GM10248 (cell line): ENCODE measurements at places on chromosomes 7 and 10.

- DNase-seq: no peak
Observed at GRCh38 chr10:28677888-28678686, 766 bp downstream of the BAMBI start.

- DNase-seq: no peak
Observed at GRCh38 chr7:45691155-45691656, 117.0 kb downstream of the ADCY1 start.

GRCh38 chr7:146606628-146607027, 490.0 kb downstream of the CNTNAP2 start:
- DNase-seq: no peak

DNA sequence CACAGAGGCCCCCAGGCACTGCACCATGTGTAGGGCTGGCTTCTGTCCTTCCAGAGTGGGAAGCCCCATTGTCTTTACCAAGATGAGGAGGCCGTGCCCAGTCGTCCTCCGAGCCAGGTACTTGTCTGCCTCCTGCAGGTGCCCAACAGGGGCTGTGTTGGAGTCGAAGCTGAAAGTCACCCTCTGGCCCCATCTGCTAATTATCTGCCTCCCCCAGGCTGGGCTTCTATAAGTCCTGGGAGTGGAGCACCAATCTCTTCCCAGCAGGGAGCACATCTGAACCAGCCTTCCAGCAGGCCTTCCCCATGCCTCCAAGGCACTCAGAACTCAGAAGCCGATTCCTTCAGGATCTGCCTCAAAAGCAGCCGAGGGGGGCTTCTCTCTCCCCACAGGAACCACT, 11.6 kb upstream of the CHST15 start:
- DNase-seq: no peak

DNA sequence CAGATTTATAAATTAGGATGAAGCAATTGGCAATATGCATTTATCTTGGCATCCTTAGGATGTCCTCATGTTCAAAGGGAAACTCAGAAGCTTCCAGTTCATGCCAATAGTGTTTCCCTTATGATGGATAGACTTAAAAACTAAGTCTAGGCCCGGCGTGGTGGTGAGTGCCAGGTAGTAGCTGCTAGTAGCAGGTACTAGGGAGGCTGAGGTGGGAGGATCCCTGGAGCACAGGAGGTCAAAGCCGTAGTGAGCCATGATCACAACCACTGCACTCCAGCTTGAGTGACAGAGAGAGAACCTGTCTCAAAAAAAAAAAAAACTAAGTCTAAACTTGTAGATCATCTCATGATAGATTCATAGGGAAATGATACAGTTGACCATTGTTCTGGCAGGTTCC, 115.0 kb downstream of the DOCK1 start:
- no peak for DNase-seq

DNA sequence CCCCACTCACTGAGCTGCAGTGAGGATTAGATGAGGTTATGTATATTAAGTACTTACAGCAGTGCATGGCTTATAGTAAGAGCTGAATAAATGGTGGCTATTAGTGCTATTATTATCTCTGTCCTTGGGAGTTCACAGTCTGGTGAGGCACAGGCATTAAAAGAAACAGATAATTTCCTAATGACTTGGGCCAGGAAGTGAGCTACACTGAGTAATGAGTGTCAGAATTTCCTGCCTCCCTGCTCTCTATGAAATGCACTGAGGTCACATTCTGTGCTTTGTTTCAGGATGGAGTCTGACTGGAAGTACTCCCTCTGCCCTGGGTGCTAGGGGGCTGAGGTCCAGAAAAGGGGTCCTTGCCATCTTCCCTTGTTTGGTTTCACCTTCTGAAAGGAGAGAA, 48.7 kb upstream of the LOXL4 start:
- DNase-seq: no peak

- DNase-seq: peak; percentile 42
Observed at GRCh38 chr7:93890464-93891068, at the start of gene TFPI2. TSS of gene TFPI2 (minus strand) at chr7:93890753. CDS start at chr7:93890678, 75 bp downstream.

DNA sequence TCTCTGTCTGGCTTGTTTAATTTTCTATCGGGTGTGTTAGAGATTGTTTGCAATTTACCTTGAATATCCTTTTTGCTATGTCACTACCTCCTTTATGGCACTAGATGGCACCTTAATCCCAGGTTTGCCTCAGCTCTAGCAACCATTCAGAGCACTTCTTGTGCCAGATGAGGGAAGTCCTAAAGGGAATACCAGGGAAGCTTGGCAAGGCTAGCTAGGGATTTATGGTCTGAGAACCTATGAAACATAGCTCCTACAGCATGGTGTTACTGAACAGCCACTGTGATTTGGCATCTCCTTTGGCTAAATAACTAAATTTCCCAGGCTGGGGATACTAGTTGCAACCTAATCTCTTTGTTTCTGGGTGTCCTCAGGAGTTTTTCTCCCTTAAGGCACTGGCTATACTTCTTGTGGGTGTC, 69.0 kb upstream of the VOPP1 start:
- DNase-seq: peak; percentile 53

GRCh38 chr10:46285966-46286620, 704 bp upstream of the ANTXRL start:
- no peak for DNase-seq

GRCh38 chr7:8699875-8700624, 266.6 kb downstream of the NXPH1 start:
- DNase-seq: no peak

DNA sequence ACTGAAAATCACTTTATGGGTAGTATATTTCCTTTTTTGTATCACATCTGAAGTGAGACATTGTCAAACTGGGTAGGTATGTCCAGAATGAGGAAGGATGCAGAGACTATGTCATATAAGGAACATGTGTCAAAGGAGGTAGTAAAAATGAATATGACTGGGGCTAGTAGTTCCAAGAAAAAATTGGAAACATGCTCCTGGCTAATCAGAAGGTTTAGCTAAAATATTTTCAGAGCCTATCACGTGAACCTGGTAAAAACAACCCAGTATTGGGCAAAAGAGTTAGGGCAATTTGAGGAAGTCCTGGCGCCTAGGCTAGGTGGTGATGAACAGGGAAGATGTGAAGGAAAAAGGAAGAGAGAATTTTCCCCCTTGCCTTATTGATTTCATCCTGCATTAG, 26.4 kb downstream of the ENTPD1 start:
- DNase-seq: no peak

GRCh38 chr10:1630304-1630703, 107.0 kb downstream of the ADARB2 start:
- DNase-seq: no peak

DNA sequence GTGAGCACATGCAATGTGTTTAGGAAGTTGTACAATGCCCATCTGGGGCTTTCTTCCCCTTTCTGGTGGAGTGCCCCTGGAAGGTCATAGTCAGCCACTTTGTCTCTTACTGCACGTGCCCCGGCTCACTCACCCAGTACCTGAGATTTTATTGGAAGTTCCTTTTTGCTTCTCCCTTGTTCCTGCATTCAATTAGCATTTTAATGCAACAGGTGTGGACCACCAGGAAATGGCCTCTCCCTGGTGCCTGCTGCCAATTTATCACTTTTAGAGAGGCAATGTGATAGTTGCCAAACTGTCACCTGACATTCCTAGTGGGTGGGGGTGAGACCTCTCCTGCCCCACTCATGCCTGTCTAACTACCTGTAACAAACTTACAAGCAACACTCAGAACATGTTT, 293.4 kb upstream of the DKK1 start:
- DNase-seq: no peak

GRCh38 chr7:120838281-120838682, 19.7 kb downstream of the TSPAN12 start:
- no peak for DNase-seq

- DNase-seq: no peak
Observed at GRCh38 chr7:74404741-74405140, 49.0 kb upstream of the GTF2IRD1 start.

DNA sequence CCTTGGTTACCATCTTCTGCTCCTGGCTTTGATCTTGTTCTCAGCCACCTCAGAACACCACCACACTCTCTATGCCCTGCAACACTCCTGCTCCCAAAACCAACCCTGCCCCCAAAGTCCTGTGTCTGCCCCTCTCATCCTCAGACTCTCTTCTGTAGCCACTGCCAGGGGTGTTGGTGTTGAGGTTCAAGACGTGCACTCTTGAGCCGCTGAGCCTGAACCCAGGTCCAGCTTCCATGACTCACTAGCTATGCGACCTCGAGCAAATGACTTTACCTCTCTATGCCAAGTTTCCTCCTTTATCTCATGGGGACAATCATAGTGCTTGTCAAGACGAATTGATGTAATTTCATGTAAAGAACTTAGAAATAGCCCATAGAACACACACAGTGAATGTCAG, 840 bp upstream of the ATP6V0A4 start:
- DNase-seq: no peak
